ENCODE measurements at places on chromosomes 5 and 9.
A peak's percentile ranks its signal among the peaks of the same experiment; 100 is the strongest.

DNA sequence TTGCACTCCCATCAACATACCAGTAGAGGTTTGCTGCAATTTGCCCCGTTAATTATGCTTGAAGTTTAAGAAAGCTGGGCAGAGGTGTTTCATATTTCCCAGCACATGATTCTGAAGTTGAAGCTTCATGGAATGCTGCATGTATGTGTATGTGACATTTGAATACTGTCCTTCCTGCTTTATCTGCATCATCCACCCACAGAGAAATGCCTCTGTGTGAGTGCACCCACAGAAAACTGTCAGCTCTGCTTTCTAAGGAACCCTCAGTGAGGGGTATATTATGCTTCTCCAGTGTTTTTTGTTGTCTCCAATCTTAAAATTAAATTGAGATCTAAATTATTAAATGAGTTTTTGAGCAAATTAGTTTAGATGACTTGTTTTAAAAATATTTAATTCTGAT is 358.1 kb upstream of the PIK3R1 start:
- H3K4me3 ChIP-seq, result no peak overlapping the region
- no peak for DNase-seq
- no peaks in the 10 kb centered on the region for H3K27me3 ChIP-seq
- H3K36me3 ChIP-seq, result no peaks in the 10 kb centered on the region
- H3K27ac ChIP-seq, result no peak overlapping the region

- H3K36me3 ChIP-seq, result peaks cover 42% of the 10 kb centered on the region
- peak overlapping the region; percentile 88 for H3K4me3 ChIP-seq
- H3K27me3 ChIP-seq, result no peaks in the 10 kb centered on the region
- peaks cover 29% of the 10 kb centered on the region for H3K4me1 ChIP-seq
- peak overlapping the region; percentile 98 for H3K27ac ChIP-seq
- DNase-seq, result no peak
These were observed 20.5 kb downstream of the ERAP2 start for GRCh38 chr5:96896806-96897205.

- H3K36me3 ChIP-seq, result peaks cover 27% of the 10 kb centered on the region
- peaks cover 7% of the 10 kb centered on the region for H3K4me1 ChIP-seq
- DNase-seq, result no peak
- H3K27ac ChIP-seq, result no peak overlapping the region
- H3K27me3 ChIP-seq, result no peaks in the 10 kb centered on the region
These were observed 178.0 kb downstream of the GAPVD1 start for GRCh38 chr9:125439434-125440272.

DNA sequence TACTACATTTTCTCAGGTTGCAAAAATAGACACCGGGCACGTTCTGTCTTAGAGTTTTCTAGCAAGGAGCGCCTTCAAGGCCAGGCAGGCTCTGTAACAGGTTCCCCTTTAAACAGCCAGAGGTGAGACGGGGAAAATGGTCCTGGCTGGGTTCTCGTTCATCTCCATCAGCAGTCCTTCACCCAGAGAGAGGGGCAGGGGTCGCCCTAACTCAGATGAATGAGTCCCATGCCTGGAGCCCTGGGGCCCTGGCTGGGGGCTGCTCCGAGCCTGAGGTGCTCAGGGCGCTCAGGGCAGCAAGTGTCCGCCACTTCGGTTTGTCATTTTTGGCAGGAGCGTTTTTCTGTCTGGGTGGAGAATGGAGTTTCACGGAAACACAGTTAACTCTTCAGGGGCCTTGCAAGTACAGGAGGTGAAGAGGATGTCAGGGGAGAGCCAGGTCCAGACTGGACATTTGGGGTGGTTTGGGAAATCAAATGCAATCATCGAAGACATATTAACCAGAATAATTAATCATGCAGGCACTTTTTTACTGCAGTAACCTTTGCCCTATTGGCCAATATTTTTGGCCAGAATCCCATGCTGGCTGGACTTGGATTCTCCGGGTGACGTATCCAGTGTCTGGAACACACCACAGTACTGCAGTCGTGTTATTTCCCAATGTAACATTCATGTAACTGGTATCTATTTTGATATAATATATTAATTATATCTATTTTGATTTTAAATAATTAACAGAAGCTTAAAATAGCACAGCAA is 2.9 kb downstream of the NTNG2 start:
- peaks cover 10% of the 10 kb centered on the region for H3K4me1 ChIP-seq
- peaks cover 2% of the 10 kb centered on the region for H3K36me3 ChIP-seq
- H3K27ac ChIP-seq, result no peak overlapping the region
- H3K27me3 ChIP-seq, result peaks cover 37% of the 10 kb centered on the region
- no peak overlapping the region for H3K4me3 ChIP-seq
- DNase-seq, result no peak

- no peak overlapping the region for H3K27ac ChIP-seq
- H3K36me3 ChIP-seq, result peaks cover 1% of the 10 kb centered on the region
- no peak overlapping the region for H3K4me3 ChIP-seq
- no peak for DNase-seq
- H3K4me1 ChIP-seq, result no peaks in the 10 kb centered on the region
These were observed 391.7 kb downstream of the MED10 start for GRCh38 chr5:5986492-5987178.

DNA sequence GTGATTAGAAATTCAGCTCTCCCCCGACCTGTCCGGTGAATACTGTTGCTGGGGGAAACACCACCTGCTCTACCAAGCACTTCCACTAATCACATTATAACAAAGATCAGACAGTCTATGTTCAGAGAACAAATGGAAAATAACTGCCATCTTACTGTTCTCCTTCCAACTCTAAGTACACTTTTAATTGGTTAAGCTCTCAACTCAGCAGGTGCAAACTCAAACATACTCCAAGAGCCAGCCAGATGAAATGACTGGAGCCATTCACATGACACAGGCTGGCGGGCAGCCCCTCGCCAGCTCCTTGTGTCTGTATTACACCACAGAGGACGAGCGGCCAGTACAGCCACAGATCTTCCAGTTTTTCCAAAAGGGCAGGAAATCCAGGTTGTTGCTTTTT is 16.1 kb downstream of the LIFR start:
- no peaks in the 10 kb centered on the region for H3K36me3 ChIP-seq
- DNase-seq, result no peak
- no peak overlapping the region for H3K27ac ChIP-seq
- no peak overlapping the region for H3K4me3 ChIP-seq

- peaks cover 24% of the 10 kb centered on the region for H3K36me3 ChIP-seq
- peaks cover 22% of the 10 kb centered on the region for H3K4me1 ChIP-seq
- H3K4me3 ChIP-seq, result no peak overlapping the region
These were observed 68.5 kb downstream of the RICTOR start for GRCh38 chr5:39005566-39006232.

- no peak overlapping the region for H3K4me3 ChIP-seq
- H3K27me3 ChIP-seq, result peaks cover 3% of the 10 kb centered on the region
- H3K27ac ChIP-seq, result no peak overlapping the region
- no peak for DNase-seq
These were observed 47.0 kb upstream of the CAST start for GRCh38 chr5:96615223-96615622.

DNA sequence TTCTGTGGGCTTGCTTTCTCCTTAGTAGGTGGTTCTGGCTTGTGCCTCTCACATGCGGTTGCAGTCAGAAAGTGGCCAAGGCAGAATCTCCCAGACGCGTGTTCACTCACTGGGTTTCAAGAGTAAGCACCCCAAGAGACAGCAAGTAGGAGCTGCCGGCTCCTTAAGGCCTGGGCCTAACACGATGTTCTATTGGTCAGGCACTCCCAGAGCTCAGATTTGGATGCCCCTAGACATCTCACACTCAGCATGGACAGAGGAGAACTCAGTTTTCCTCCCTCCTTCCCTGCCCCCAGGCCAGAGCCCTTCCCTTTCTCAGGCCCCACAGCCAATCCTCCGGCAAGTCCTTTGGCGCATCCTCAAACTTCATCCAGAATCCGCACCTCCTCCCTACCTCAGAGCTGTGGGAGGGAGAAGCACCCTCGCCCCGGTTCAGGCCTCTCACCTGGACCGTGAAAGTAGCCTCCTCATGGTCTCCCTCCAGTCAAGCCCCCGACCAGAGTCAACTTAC is 6.5 kb upstream of the CARD19 start:
- no peak for DNase-seq
- peaks cover 41% of the 10 kb centered on the region for H3K4me1 ChIP-seq
- peaks cover 16% of the 10 kb centered on the region for H3K36me3 ChIP-seq
- no peak overlapping the region for H3K4me3 ChIP-seq
- peak overlapping the region; percentile 76 for H3K27ac ChIP-seq
- no peaks in the 10 kb centered on the region for H3K27me3 ChIP-seq

GRCh38 chr5:174065528-174066197 is 20.2 kb downstream of the NSG2 start:
- no peaks in the 10 kb centered on the region for H3K36me3 ChIP-seq
- H3K27ac ChIP-seq, result no peak overlapping the region
- H3K4me1 ChIP-seq, result no peaks in the 10 kb centered on the region
- H3K4me3 ChIP-seq, result no peak overlapping the region
- H3K27me3 ChIP-seq, result peaks cover 17% of the 10 kb centered on the region
- no peak for DNase-seq

GRCh38 chr9:93673839-93674334 is 97.5 kb downstream of the PHF2 start:
- H3K4me1 ChIP-seq, result peaks cover 9% of the 10 kb centered on the region
- no peaks in the 10 kb centered on the region for H3K27me3 ChIP-seq
- no peak overlapping the region for H3K4me3 ChIP-seq
- no peak for DNase-seq
- H3K36me3 ChIP-seq, result peaks cover 36% of the 10 kb centered on the region

DNA sequence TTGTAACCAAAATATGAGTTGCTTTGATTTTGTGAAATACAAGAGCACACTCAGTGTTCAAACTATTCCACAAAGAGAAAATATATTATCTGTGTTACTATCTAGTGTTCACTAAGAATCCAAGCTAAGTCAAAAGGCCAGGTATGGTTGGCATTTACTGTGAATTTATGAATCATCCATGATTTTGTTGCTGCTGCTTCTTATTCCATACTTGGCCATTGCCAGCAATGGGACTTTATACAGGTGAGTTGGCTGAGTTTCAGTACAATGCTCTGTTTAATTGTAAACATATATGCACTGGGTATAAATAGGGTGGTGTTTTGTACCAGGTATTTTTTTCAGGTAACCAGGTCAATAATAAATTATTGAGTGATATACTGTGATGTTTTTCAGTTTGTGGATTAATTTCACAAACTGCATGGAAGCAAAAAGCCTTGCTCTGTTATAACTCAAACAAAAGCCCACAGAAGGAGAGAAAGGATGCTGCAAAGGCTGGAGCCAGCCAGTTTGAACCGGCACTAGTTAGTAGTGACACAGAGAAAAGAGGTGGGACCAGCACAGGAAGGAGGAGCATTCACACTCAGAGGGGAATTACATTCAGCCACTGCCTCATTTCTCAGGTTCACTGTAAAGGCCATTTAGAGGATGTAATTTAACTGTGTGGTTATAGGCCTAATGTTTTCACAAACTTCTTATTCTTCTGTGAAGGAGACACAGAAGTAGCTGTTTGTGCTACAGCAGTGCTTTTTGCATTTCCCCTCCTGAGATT is 381.8 kb downstream of the ADGRV1 start:
- no peaks in the 10 kb centered on the region for H3K4me1 ChIP-seq
- H3K27me3 ChIP-seq, result no peaks in the 10 kb centered on the region
- H3K27ac ChIP-seq, result no peak overlapping the region
- H3K4me3 ChIP-seq, result no peak overlapping the region

DNA sequence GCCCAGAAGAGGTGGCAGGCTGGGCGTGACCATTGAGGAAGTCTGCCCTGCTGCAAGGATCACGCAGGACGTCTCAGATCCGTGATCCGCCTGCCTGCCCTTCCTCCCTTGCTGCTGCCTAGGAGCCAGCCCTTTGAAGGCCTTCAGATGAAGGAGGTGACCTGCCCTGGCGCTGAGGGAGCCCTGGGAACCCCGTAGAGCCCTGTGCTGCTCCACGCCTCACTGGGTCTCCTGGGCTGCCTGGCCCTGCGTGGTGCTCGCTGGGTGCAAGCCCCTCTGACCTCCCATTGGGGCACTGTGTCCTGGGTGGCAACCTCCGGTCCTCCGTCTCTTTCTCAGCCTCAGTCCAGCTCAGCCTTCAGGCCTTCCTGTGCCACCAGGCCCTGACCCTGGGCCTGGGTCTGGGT is 295.3 kb upstream of the IRX4 start:
- no peak overlapping the region for H3K27ac ChIP-seq
- no peaks in the 10 kb centered on the region for H3K4me1 ChIP-seq
- DNase-seq, result no peak
- no peak overlapping the region for H3K4me3 ChIP-seq
- H3K36me3 ChIP-seq, result no peaks in the 10 kb centered on the region

GRCh38 chr9:132160802-132161742 is 786 bp upstream of the NTNG2 start:
- H3K36me3 ChIP-seq, result peaks cover 2% of the 10 kb centered on the region
- peak overlapping the region; percentile 56 for H3K27ac ChIP-seq
- peak overlapping the region; percentile 95 for H3K4me3 ChIP-seq
- H3K4me1 ChIP-seq, result peaks cover 7% of the 10 kb centered on the region

DNA sequence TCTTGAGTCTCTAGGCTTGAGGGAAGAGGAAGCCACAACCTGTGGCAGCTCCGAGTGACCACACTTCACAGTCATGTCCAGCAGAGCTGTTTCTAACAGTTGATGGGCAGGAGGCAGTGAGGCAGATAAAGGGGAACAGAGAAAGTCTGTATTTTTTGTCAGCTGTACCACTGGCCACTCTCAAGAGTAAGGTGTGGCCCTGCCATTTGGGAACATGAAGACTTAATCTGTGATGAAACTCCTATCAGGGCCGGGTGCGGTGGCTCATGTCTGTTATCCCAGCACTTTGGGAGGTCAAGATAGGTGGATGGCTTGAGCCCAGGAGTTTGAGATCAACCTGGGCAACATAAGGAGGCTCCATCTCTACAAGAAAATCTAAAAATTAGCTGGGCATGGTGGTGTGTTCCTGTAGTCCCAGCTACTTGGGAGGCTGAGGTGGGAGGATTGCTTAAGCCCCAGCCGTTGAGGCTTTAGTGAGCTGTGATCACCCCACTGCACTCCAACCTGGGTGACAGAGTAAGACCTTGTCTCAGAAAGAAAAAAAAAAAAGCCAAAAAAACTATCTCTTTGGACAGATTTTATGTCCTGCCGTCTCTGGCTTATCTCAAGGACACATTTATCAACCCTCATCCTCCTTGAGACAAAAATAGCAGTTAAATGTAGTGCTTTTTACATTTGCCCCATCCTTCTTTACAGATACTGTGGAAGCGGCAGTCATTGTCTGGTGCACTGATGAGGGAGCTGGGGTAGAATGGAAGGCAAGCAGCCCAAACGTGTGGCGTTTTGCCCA is 11.9 kb upstream of the COL15A1 start:
- no peak overlapping the region for H3K4me3 ChIP-seq
- no peak overlapping the region for H3K27ac ChIP-seq
- no peaks in the 10 kb centered on the region for H3K36me3 ChIP-seq
- H3K4me1 ChIP-seq, result no peaks in the 10 kb centered on the region
